ENCODE measurements at places on chromosomes 12 and 14. TPM values are rescaled to one million over a fixed set of nuclear protein-coding genes. Genes with fewer than 3 reads are reported as not detected.

GRCh38 chr12:78870539-78870938, 6.0 kb downstream of the SYT1 start:
- no peak for DNase-seq

GRCh38 chr14:76088771-76089571, 62.8 kb upstream of the GPATCH2L start:
- peak; percentile 70 for DNase-seq

DNA sequence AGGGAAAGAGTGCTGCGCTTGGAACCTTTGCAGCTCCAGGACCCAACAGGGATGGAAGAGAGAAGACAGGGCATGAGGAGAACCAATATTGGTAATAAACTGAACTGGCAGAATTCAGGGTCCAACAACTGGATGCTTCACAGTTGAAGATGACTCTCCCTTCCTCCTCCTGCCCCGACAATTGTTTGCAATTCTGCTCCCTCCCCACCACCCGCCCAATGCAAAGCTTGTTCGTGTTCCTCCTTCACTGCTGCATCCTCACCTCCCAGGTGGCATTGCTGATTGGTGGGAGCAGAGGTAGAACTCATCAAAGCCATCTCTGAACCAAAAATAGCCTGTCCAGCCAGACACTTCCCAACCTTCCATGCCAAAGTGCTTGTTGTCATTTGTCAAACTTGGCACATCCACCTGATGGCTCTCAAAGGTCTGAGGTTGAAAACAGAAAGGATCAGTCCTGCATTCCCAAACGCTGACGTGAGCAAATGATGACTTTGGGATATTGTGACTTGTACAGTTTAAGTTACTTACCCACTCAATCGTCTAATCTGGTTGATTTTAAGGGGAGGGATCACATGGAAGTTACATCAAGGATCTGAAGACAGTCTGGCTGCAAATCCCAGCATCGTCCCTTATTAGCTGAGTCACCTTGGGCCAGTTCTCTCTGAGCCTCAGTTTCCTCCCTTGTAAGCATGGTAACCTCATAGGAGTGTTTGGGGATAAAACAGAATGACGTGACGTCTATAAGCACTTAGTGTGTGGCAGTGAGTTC, 242.6 kb upstream of the CRY1 start:
- DNase-seq: no peak

DNA sequence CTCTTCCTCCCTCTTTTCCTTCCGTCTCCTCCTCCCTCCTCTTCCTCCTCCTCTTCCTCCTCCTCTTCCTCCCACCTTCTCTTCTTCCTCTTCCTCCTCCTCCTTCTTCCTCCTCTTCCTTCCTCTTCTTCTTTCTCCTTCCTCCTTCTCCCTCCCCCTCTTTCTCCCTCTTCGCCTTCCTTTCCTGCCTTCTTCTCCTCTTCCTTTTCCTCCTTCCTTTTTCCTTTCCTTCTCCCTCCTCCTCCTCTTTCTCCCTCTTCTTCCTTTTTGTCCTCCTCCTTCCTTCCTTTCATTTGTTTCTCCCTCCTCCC, 36.0 kb downstream of the MEG3 start:
- no peak for DNase-seq

- DNase-seq: no peak
Observed at GRCh38 chr14:21066882-21067502, 3.1 kb upstream of the ARHGEF40 start.

DNA sequence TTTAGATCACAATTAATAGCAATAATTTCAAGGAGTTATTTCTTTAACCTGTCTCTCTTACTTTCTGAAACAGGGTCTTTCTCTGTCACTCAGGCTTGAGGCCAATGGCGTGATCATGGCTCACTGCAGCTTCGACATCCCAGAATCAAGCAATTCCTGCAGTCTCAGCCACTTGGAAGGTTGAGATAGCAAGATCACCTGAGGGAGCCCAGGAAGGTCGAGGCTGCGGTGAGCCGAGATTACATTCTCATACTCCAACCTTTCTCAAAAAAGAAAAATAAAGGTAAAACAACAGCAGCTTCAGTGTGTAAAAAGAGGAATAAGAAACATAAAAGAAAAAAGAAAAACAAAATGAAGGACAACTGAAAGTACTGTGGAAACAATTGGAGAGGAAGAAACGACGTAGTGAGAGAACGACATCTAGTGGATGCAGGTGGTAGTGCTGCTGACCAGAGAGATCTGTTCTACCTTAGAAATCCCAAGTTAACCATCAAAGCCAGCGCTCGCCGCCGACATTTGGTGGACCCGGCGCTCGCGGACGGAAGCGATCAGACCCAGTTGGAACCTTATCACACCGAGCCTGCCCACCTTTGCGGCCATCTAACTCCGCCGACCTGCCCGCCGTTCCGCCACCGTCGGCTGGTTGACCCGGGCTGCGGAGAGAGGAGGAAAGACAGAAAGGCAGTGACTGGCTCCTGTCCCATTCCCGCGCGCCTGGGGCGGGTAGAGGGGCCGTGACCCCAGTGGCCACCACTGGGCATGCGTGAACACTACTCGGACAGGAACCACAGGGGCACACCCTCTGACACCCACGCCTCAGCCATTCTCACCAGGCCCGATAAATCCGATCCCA, 196.1 kb downstream of the ALG10 start:
- peak; percentile 69 for DNase-seq

VRTN gene
- total RNA-seq: not detected

SMIM10L1 gene
- total RNA-seq: 11.4 TPM

IL31 gene
- total RNA-seq: not detected
